Activated CD8-positive, alpha-beta memory T cell treated with anti-CD3 and anti-CD28 coated beads, Interleukin-2, amount 50 U/mL, for 48 hours (primary cell): ENCODE measurements at places on chromosomes 2 and 18.

GRCh38 chr2:42809819-42810120, 17.4 kb upstream of the HAAO start:
- DNase-seq: no peak

GRCh38 chr18:45642238-45642637, 27.0 kb downstream of the SLC14A2 start:
- DNase-seq: no peak

DNA sequence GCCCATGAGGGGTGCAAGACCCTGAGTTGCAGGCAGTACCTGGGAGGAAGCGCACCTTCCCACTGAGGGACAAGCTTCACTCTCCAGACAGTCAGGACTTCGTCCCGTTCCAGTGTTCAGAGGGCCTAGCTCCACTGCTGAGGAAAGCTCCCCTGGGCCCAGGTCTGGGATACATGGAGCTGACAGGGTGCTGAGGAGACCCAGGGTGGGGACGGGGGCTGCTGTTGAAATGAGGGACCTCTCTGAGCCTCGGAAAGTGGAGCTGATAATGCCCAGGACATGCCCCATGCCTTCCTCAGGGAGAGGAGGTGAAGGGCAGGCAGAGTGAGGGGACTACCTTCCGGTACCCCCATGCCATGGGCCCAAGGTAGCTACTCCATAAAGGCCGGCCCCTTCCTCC, 169.2 kb upstream of the MYCN start:
- DNase-seq: no peak

- DNase-seq: no peak
These were observed 23.7 kb upstream of the AP1S3 start for GRCh38 chr2:223860809-223861738.

DNA sequence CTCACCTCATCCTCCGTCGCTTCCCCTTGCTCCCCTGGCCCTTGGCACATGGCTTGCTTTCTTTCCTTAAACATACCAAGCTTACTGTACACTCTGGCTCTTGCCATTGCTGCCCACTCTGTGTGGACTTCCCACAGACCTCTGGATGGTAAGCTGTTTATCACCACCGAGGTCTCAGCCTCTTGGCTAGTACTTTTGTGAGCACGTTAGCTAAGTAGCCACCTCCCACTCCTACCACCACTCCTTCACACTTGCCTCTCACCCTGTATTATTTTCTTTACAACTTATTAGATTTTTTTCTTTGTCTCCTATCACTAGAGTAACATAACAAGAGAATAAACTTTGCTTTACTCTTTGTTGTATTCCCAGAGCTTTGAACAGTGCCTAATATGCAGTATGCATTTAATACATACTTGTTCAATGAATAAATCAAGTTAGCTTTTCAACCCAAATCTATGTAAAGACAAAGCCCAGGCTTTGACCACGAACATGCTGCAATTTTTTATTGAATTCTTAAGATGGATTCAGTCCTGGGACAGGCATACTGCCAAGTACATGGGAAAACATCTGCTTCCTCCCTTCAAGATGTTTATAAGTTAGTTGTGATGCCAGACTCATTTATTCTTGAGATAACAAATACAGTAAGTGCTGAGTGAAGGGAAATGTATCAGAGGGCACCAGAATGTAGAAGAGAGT, 25.0 kb upstream of the MSGN1 start:
- no peak for DNase-seq

DNA sequence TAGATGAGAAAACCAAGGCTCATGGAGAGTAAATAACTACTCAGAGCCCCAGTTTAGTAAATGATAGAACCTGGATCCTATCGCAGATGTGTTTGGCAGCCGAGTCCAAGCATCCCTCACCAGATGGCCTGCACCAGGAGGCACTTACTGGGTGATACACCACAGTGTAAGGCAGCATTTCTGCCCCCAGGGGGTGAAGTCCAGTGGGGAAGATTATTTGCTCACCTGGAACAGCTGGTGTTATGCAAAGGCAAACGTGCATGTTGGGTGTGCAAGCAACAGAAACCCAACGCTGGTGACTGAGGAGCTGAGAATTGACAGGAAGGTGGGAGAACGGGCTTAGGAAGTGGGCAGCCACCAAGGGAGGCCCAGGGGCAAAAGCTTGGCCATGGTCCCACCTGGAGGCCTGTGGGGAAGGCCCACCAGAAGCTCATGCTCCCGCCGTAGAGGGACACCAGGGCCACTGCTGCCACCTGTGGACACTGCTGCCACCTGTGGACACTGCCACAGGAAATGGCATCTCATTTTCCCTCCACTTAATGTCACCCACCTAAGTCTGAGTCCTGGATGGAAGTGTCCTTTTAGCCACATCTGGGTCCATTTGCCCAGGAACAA, 100.6 kb downstream of the TFCP2L1 start:
- no peak for DNase-seq

DNA sequence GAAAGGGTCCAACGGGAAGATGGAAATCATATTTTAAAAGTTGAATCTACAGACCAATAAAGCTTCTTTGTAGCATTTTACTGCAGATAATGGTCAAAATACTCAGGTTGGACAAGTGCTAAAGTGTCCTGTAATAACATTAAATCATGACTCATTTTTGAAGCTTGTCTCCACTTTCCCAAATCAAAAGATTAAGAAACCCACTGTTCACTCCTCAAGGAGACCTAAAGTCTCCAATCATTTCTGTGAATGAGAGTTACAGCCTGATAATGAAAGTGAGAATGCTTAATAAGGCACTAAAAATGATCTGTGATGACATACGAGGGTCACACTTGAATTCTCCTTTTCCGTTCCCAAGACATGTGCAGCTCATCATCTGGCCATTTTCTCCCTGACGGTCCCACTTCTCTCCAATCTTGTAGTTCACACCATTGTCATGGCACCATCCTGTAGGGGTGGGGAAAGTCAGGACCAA, 53.4 kb downstream of the ATIC start:
- no peak for DNase-seq

DNA sequence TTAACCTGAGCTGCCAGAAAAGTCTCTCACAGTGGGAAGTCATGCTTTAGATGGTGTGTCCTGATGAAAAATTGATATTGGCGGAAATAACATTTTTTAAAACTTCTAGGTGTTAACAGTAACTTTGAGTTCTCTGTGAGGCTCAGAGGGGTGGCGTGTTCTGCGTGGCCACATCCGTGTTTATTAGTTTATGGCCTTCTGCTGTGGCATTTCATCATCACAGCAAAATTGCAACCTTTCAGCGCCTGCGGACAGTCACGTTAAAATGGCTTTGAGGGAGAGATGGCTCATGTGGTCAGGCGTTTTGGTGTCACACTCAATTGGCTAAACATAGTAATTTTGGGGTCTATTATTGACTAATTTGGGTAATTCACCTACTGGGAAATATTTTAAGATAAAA, 42.4 kb downstream of the KLHL29 start:
- DNase-seq: no peak

DNA sequence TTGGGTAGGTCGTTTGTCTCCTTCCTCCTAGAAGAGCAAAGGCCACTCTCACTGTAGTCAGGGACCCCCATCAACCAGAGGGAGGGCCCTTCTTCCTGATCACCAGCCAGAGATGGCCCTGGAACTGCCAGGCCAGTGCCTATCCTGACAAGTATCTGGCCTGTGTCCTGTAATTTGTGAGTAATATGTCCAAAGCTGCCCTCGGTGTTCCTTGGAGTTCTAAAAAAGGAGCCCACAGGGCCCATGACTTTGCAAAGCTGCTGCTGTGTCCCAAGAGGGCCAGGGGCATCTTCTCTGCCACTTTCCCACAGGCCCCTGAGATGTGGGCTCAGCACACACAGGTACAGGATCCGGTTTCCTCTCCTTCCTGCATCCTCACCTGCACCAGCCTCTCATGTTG, 212.4 kb downstream of the SEPTIN10 start:
- no peak for DNase-seq

- DNase-seq: no peak
These were observed 31.2 kb upstream of the NTSR2 start for GRCh38 chr2:11701206-11701605.

DNA sequence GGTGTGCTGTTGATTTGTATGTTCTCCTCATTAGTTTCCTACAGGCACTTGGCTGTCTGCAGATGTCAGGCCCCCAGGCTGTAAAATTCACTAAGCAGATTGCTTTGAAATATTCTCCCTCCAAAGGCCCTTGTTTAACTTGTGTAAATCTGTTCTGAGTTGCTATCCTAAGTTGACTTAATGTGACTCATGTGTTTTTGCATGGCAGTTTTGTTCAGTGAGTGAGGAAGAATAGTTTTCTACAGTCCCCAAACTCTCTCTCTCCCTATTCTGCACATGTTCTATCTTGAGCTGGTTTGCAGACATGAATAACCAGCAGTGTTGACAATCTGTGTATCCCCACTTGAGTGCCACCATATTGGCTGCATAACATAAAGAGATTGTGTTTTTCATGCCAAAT, 1005.4 kb upstream of the DDX18 start:
- no peak for DNase-seq

DNA sequence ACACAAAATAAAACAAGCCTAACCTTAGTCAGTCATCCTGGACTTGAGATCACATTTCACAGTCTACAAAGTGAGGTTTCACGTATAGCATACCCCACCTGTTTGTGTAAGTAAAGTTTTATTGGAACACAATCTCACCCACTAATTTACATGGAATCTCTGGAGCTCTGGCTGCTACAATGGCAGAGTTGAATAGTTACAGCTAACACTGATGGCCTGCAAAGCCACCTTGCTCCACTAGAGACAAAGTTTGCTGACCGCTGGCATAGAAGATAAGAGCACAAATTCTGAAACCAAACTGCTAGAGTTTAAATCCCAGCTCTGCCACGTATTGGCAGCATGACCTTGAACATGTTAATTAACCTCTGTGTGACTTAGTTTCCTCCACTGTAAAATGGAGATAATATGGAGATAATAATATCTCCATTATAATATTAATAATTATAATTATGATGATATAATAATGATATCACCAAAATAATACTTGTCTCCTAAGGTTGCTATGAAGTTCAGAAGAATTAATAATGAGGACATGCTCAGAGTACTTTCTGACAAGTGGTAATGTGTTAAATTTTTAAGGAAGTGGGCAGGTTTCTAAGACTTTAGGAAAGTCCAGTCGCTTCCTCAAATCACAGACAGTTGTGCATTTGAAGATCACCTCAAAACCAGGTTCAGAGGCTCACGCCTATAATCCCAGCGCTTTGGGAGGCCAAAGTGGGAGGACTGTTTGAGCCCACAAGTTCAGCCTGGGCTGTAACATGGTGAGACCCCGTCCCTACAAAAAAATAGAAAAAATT, 204.6 kb downstream of the SH3RF3 start:
- no peak for DNase-seq
